Pulmonary artery endothelial cell (primary cell): ENCODE measurements at places on chromosomes 3 and 15. TPM values are rescaled to one million over a fixed set of nuclear protein-coding genes. Genes with fewer than 3 reads are reported as not detected.

- DNase-seq: no peak
Measured at GRCh38 chr3:115503394-115503793, 119.9 kb upstream of the GAP43 start.

- DNase-seq: peak; percentile 71
Measured at GRCh38 chr3:158768881-158769543, 32.8 kb upstream of the MFSD1 start.

DNA sequence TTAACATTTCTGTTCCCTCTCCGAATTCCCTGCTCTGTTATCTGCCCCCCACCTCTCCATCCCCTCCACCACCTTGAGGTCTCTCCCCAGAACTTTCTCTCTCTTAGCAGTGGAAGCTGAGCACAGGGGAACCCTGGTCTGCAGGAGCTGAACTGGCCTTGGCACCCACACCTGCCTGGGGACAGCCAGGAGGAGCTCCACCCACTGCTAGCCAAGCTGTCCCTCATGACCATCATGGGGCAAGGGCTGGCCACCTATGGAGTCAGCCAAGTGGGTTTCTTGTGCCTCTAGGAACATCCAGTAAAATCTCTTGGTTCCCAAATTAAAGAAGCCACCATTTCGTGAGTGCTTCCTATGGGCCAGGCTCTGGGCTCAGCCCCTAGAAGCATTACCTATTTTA lies 276.4 kb upstream of the TLE3 start:
- no peak for DNase-seq

GRCh38 chr3:156050918-156051317 lies 69.5 kb upstream of the KCNAB1 start:
- no peak for DNase-seq

DNA sequence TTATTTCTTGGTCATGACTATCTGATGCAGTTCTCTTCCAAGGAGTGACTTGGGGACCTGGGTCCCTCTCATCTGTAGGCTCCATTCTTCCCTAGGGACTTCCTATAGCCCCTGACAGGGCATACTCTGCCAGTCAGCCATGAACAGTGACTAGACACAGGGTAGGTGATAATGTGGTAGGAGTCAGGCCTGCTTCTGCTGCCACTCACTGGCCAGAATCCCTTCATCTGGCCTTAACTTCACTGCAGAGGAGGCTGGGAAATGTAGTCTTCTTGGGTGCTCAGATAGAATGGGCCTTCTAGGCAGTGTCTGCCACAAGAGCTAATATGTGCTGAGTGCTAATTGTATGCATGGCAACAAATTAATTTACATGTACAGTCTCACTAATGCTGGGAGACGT lies 84.5 kb downstream of the CACNA2D3 start:
- no peak for DNase-seq

The CYP1A1 gene
- 1.2 and 1.3 TPM in 2 replicates for total RNA-seq

The CAMK2N2 gene
- 0.07 TPM in 1 of 2 replicates, not detected in the other for total RNA-seq

The DNAH12 gene
- total RNA-seq: 0.04 and 0.07 TPM in 2 replicates
